CD4-positive, alpha-beta memory T cell (primary cell): ENCODE measurements at places on chromosomes 7 and 10.
A peak's percentile ranks its signal among the peaks of the same experiment; 100 is the strongest.

- no peaks in the 10 kb centered on the region for H3K4me1 ChIP-seq
- H3K27ac ChIP-seq: no peak overlapping the region
- no peaks in the 10 kb centered on the region for H3K27me3 ChIP-seq
- no peaks in the 10 kb centered on the region for H3K36me3 ChIP-seq
- H3K4me3 ChIP-seq: no peak overlapping the region
Observed at GRCh38 chr10:75051308-75051707, 60.1 kb upstream of the SAMD8 start.

DNA sequence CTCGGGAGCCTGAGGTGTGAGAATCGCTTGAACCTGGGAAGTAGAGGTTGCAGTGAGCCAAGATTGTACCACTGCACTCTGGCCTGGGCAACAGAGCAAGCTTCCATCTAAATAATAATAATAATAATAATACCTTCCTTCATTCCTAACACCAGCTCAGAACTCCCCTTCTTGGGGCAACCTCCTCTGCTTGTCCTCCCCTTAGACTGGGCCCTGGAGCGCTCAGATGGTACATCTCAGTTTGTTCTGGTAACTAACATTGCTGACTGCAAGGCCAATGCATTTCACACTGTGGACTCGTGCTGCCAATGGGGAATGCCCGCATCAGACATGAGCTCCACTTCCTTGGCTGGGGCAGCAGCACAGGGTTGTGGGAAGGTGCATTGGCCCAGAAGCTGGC is 77.6 kb downstream of the C10orf105 start:
- H3K36me3 ChIP-seq: no peaks in the 10 kb centered on the region
- H3K4me1 ChIP-seq: no peaks in the 10 kb centered on the region
- no peak overlapping the region for H3K27ac ChIP-seq
- H3K27me3 ChIP-seq: no peaks in the 10 kb centered on the region

DNA sequence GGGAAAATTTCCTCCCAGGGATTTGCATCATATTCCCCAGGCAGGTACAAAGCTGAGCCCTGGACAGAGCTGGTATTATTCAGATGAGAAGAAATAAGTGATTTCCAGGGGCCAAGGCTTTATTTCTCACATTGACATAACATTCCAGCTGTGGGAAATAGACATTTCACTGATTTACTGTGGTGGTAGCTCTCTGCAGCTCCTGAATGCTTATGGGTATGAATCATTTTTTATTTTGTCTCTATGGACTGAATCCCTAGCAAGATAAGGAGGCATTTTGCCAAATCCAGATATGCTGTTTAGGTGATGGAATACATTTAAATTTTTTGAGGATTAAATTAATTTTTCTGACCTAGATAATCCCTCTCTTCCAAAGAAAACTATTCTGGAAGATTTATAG is 97.9 kb downstream of the MTPN start:
- no peaks in the 10 kb centered on the region for H3K36me3 ChIP-seq
- DNase-seq: no peak
- no peak overlapping the region for H3K4me3 ChIP-seq

- H3K27ac ChIP-seq: no peak overlapping the region
- H3K4me1 ChIP-seq: no peaks in the 10 kb centered on the region
- H3K27me3 ChIP-seq: no peaks in the 10 kb centered on the region
Observed at GRCh38 chr10:129383651-129384050, 83.4 kb upstream of the MGMT start.

DNA sequence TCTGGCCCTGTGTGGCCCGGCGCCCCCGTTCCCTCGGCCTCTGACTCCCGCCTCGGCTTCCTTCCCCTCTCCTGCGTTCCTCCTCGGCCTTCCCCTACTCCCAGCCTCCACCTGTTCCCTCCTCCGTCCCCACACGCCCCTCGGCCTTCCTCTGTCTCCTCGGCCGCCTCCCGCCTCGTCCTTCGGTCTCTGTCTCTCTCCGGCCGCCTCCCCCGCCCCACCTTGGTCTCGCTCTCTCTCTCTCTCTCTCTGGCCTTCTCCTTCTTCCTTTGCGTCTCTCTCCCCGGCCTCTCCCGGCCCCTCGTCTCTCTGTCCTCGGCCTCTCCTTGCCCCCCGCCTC is 588 bp downstream of the GET4 start:
- peak; percentile 59 for DNase-seq
- peaks cover 7% of the 10 kb centered on the region for H3K36me3 ChIP-seq
- H3K4me1 ChIP-seq: peaks cover 48% of the 10 kb centered on the region
- peak overlapping the region; percentile 68 for H3K4me3 ChIP-seq
- peak overlapping the region; percentile 84 for H3K27ac ChIP-seq

DNA sequence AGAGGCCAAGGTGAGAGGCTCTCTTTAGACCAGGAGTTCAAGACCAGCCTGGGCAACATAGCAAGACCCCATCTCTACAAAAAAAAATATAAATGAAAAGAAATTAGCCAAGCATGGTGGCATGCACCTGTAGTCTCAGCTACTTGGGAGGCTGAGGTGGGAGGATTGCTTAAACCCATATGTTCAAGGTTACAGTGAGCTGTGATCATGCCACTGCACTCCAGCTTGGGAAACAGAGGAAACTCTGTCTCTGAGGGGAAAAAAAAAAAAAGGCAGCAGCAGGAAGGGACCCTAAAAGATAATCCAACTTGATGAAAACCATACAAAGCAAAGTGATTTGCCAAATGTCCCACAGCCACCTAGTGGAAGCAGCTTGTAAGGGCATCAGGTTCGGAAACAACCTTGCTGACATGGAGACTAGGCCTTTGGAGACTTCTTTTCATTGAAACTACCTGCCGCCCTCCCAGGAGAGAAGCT is 15.6 kb upstream of the PBLD start:
- peaks cover 16% of the 10 kb centered on the region for H3K36me3 ChIP-seq
- H3K27me3 ChIP-seq: no peaks in the 10 kb centered on the region
- peak; percentile 49 for DNase-seq
- no peak overlapping the region for H3K4me3 ChIP-seq
- H3K27ac ChIP-seq: no peak overlapping the region

GRCh38 chr10:44932517-44933450 is 21.6 kb downstream of the TMEM72 start:
- no peaks in the 10 kb centered on the region for H3K4me1 ChIP-seq
- DNase-seq: peak; percentile 64
- no peaks in the 10 kb centered on the region for H3K36me3 ChIP-seq
- no peak overlapping the region for H3K27ac ChIP-seq

DNA sequence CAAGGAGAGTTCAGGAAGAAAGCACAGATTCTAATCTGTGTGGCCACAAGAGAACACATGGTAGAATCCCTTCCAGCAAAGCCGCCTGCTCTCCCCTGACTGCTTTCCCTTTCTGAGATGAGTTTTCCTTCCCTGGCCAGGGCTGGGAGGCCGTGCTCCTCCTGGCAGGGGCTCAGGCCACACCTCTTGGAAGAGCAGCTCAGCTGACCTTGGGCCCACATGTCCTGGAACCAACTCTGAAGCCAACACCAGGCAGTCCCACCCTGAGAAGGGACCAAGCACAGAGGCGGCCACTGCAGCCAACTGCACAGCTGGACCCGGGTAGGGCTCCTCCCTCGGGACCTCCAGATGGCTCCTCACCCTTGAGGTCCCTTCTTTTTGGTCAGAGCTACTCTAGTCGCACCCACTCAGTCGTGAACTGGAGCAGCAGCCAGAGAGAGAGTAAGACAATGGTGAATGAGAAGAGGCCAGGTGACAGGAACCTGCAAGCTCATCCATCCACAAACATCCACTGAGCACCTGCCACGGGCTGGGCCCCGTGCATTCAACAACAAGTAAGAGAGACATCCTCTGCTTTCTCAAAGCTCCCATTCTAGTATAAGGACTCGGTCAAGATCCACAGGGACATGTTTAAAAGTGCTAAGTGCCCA is 40.3 kb downstream of the FAM53B start:
- no peak overlapping the region for H3K4me3 ChIP-seq
- peaks cover 100% of the 10 kb centered on the region for H3K4me1 ChIP-seq

DNA sequence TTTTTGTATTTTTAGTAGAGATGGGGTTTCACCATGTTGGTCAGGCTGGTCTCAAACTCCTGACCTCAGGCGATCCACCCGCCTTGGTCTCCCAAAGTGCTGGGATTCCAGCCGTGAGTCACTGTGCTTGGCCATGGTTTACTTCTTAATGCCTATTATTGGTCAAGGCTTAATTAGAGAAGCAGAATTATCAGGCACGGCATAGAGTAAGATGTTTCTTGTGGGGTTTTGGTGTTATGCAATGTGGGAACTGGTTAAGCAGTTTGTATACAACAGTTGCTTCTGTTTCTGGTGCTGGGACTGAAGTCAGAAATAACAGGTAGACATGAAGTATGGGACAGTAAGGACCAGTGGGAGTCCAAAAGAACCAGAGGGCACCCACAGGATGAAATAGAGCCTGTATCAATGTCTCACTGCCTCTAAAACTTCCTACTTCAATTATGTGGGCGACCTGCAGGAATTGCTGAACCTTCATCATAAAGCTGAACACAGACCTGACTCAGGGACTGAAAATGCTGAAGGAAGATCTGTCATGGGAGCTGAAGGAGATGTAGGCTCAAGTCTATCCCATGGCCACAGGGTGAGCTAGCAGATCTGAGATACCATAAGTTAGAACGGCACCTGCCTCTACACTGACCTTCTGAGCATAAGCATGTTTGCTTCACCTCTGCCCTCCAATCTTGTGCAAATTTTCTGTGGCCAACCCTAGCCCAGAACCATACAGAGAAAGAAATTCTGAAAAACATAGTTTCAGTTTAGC is 38.3 kb upstream of the VCL start:
- no peak overlapping the region for H3K27ac ChIP-seq
- H3K27me3 ChIP-seq: no peaks in the 10 kb centered on the region
- H3K4me1 ChIP-seq: peaks cover 58% of the 10 kb centered on the region
- DNase-seq: no peak
- H3K36me3 ChIP-seq: no peaks in the 10 kb centered on the region

- H3K27me3 ChIP-seq: peaks cover 6% of the 10 kb centered on the region
- no peaks in the 10 kb centered on the region for H3K4me1 ChIP-seq
- H3K36me3 ChIP-seq: no peaks in the 10 kb centered on the region
- no peak overlapping the region for H3K27ac ChIP-seq
Observed at GRCh38 chr7:293681-294439, 3.9 kb downstream of the FOXL3 start.

DNA sequence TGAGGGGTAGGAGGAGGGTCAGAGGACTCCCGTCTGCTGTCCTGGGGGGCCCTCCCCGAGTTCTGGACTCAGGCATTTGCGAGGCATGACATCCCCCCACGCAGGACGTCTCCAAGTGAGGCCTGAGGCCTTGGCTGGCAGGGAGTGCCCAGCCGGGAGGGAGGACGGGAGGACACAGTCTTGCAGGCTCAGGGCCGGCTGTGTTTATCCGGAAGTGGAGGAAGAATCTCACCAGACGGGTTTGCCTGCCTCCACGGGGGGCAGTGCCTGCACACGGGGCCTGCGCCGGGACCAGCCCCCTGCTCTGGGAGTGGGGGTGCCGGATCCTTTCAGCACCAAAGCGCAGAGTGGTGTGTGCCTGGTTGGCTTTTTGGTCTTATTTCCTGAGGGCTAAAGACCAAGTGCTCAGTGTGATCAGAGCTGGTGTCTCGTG is 10.9 kb downstream of the PWWP2B start:
- H3K4me1 ChIP-seq: peaks cover 4% of the 10 kb centered on the region
- no peak for DNase-seq
- H3K36me3 ChIP-seq: no peaks in the 10 kb centered on the region
- H3K27me3 ChIP-seq: no peaks in the 10 kb centered on the region
- no peak overlapping the region for H3K4me3 ChIP-seq
- H3K27ac ChIP-seq: no peak overlapping the region

DNA sequence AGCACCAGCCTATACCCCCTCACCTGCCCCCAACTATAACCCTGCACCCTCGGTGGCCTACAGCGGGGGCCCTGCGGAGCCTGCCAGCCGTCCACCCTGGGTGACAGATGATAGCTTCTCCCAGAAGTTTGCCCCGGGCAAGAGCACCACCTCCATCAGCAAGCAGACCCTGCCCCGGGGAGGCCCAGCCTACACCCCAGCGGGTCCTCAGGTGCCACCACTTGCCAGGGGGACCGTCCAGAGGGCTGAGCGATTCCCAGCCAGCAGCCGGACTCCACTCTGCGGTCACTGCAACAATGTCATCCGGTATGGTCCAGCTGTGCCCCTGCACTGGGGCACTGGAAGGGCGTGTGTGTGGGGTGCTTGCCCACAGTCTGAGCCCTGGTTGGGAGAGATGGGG is 40.0 kb upstream of the BMPR1A start:
- DNase-seq: no peak
- no peak overlapping the region for H3K4me3 ChIP-seq
- no peaks in the 10 kb centered on the region for H3K36me3 ChIP-seq
- H3K4me1 ChIP-seq: peaks cover 6% of the 10 kb centered on the region

- no peak overlapping the region for H3K27ac ChIP-seq
- no peaks in the 10 kb centered on the region for H3K4me1 ChIP-seq
- no peak overlapping the region for H3K4me3 ChIP-seq
- no peak for DNase-seq
Observed at GRCh38 chr10:21166557-21167287, 269.6 kb upstream of the NEBL start.

DNA sequence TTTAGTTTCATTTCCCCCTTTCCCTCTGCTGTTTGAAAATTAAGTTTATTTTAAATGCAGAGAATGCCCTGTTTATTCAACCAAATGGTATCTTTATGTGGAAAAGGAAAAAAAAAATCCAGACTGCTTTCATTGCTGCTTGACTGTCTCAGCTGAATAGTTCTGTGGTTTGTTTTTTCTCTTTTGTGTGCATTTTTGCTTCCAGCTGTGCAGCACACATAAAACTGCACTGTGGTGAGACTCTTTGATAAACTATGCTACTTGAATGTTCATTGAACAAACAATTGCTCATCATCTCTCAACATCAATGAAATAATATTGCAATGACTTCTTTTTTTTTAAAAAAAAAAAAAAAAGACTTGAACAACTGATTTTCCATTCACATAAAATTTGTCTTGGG is 78.6 kb upstream of the GLI3 start:
- H3K27ac ChIP-seq: no peak overlapping the region
- no peaks in the 10 kb centered on the region for H3K27me3 ChIP-seq
- no peaks in the 10 kb centered on the region for H3K4me1 ChIP-seq
- DNase-seq: no peak
- no peaks in the 10 kb centered on the region for H3K36me3 ChIP-seq

GRCh38 chr7:102412548-102412947 is 16.4 kb downstream of the PRKRIP1 start:
- peaks cover 37% of the 10 kb centered on the region for H3K4me1 ChIP-seq
- H3K27me3 ChIP-seq: no peaks in the 10 kb centered on the region
- peaks cover 38% of the 10 kb centered on the region for H3K36me3 ChIP-seq
- no peak overlapping the region for H3K27ac ChIP-seq
- no peak overlapping the region for H3K4me3 ChIP-seq

DNA sequence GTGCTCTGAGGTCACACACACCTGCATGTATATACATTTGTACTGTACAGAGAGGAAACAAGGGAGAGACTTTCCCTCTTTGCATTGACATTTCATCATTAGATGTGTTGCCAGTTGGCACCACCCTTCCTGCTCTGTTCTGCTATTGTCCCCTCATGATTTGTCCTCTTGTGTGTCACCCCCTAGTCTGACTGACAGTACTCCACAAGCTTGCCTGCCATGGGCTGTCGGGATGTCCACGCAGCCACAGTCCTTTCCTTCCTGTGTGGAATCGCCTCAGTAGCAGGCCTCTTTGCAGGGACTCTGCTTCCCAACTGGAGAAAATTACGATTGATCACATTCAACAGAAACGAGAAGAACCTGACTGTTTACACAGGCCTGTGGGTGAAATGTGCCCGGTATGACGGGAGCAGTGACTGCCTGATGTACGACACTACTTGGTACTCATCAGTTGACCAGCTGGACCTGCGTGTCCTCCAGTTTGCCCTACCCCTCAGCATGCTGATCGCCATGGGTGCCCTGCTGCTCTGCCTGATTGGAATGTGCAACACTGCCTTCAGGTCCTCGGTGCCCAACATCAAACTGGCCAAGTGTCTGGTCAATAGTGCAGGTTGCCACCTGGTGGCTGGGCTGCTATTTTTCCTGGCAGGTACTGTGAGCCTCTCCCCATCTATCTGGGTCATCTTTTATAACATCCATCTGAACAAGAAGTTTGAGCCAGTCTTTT is 9.4 kb downstream of the CLDN12 start:
- H3K4me1 ChIP-seq: no peaks in the 10 kb centered on the region
- no peaks in the 10 kb centered on the region for H3K27me3 ChIP-seq
- H3K4me3 ChIP-seq: no peak overlapping the region
- H3K27ac ChIP-seq: no peak overlapping the region
